T-helper 17 cell (primary cell): ENCODE measurements at places on chromosomes 6 and 20.

GRCh38 chr6:47221565-47221964, 88.1 kb downstream of the TNFRSF21 start:
- H3K36me3 ChIP-seq: no peaks in the 10 kb centered on the region
- H3K27me3 ChIP-seq: no peaks in the 10 kb centered on the region
- H3K4me3 ChIP-seq: no peak overlapping the region
- no peak for DNase-seq

DNA sequence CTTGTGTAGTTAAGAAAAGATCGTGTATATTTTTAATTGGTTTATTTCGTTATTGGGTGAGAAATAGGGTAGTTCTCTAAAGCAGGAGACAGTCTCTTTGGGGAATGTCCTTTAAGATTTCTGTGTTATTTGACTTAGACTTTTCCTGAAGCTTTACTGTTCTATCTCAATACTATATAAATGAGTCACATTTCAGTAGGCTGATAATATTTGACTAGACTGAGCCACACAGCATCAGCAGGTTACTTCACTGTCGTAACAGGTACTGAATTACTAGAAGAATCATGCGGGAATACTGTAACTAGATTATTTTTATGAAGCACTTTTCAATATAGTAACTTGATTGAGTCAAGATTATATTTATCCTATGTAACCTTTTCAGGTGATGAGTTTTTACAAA, 1.4 kb downstream of the SMAP1 start:
- H3K4me3 ChIP-seq: peak overlapping the region; percentile 96
- peaks cover 8% of the 10 kb centered on the region for H3K27me3 ChIP-seq
- H3K36me3 ChIP-seq: no peaks in the 10 kb centered on the region
- DNase-seq: no peak
- H3K27ac ChIP-seq: peak overlapping the region; percentile 95

DNA sequence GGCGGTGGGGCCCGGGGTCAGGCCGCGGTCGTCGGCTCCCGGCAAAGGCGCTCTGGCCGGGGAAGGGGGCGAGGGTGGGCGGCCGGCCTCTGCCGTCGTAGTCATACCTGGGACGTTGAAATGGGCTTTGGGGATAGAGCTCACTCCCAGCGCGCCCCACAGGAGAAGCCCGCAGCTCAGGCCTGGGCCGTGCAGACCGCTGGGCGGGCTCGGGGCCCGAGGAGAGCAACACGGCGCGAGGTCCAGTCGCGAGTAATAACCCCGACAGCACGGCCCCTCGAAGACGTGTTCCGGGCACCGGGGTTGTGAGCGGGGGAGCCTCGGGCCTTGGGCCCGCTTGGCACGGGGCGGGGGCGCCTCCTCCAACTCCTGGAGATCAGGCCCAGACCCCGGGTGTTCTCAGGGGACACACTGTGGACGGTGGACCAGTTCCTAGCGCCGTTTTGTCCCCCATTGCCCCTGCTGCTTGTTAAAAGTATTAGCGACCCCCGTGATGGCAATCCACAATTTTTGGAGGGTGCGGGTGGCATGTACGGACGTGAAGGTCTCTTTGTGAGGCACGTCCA, 10.9 kb downstream of the FOXC1 start:
- no peak overlapping the region for H3K4me3 ChIP-seq
- H3K4me1 ChIP-seq: peaks cover 14% of the 10 kb centered on the region
- peaks cover 54% of the 10 kb centered on the region for H3K27me3 ChIP-seq
- H3K36me3 ChIP-seq: peaks cover 11% of the 10 kb centered on the region

DNA sequence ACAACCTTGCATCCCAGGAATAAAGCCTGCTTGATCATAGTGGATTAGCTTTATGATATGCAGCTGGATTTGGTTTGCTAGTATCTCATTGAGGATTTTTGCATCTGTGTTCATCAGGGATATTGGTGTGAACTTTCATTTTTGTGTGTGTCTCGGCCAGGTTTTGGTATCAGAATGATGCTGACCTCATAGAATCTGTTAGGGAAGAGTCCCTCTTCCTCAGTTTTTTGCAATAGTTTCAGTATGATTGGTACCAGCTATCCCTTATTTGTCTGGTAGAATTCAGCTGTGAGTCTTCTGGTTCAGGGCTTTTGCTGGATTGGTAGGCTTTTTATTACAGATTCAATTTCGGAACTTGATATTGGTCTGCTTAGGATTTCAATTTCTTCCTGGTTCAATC, 132.5 kb downstream of the ZFAND3 start:
- no peaks in the 10 kb centered on the region for H3K36me3 ChIP-seq
- peaks cover 33% of the 10 kb centered on the region for H3K4me1 ChIP-seq
- DNase-seq: no peak
- H3K27me3 ChIP-seq: no peaks in the 10 kb centered on the region
- H3K27ac ChIP-seq: no peak overlapping the region

- no peak overlapping the region for H3K27ac ChIP-seq
- no peak overlapping the region for H3K4me3 ChIP-seq
- peaks cover 18% of the 10 kb centered on the region for H3K4me1 ChIP-seq
- DNase-seq: no peak
Measured at GRCh38 chr6:150018846-150019580, 6.3 kb downstream of the RAET1L start.

- H3K4me1 ChIP-seq: no peaks in the 10 kb centered on the region
- H3K36me3 ChIP-seq: no peaks in the 10 kb centered on the region
- no peak overlapping the region for H3K27ac ChIP-seq
- H3K4me3 ChIP-seq: no peak overlapping the region
- peaks cover 33% of the 10 kb centered on the region for H3K27me3 ChIP-seq
Measured at GRCh38 chr6:132719736-132720448, 6.0 kb upstream of the VNN1 start.

DNA sequence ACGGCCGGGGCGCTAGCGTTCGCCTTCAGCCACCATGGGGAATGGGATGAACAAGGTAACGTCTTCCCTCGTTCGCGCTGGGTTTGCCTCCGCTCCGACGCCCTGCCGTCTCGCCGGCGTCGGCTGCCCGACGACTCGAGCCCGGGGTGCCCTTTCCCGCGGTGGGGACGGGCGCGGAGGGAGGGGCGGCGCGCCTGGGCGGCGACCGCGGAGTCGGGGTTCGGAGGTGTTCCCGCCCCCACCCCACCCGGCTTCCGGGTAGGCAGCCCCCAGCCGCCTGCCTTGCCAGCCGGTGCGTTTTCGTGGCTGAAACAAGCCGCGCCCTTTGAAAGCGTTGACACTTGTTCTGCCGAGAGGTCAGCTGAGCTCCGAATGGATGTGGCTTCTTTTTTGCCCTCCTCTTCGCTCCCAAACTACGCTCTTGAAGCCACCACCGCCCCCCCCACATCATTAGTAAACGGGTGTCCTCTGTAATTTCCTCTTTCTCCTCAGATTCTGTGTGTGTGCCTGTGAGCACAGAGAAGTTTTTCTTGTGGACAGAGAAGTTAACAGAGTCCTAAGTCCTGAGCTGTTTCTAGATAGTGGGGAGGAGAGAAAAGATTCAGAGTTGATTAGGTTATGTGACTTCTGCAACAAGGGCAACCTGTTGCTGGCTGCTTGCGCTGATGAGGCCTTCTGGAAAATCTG, 362 bp downstream of the DUSP22 start:
- H3K27ac ChIP-seq: peak overlapping the region; percentile 68
- no peaks in the 10 kb centered on the region for H3K36me3 ChIP-seq
- no peaks in the 10 kb centered on the region for H3K27me3 ChIP-seq
- H3K4me3 ChIP-seq: peak overlapping the region; percentile 80

DNA sequence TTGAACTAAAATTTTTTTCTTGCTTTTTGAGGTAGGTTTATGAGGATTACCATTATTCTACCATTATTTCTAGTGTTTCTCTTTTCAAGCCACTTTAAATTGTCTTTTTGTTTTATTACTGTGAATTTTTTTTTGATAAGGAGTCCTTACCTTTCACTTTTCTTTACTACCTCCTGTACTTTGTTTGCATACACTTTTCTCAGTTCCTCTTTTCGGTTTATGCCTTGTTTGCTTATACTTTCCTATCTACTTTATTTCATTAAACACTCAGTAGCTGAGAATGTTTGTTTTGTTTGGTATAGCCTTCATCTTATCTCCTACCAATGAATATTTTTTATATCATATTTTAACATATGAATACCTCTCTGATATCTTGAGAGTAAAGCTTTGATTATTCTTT, 147.9 kb downstream of the TFAP2B start:
- no peaks in the 10 kb centered on the region for H3K36me3 ChIP-seq
- H3K4me1 ChIP-seq: no peaks in the 10 kb centered on the region
- no peak overlapping the region for H3K27ac ChIP-seq
- DNase-seq: no peak
- no peaks in the 10 kb centered on the region for H3K27me3 ChIP-seq

GRCh38 chr20:22698259-22698842, 114.0 kb upstream of the FOXA2 start:
- H3K4me1 ChIP-seq: no peaks in the 10 kb centered on the region
- no peak overlapping the region for H3K27ac ChIP-seq
- no peaks in the 10 kb centered on the region for H3K27me3 ChIP-seq
- H3K4me3 ChIP-seq: no peak overlapping the region
- H3K36me3 ChIP-seq: no peaks in the 10 kb centered on the region
- DNase-seq: no peak

GRCh38 chr6:90303039-90303438, 6.4 kb upstream of the BACH2 start:
- H3K27ac ChIP-seq: no peak overlapping the region
- DNase-seq: no peak
- H3K4me1 ChIP-seq: peaks cover 18% of the 10 kb centered on the region
- peaks cover 22% of the 10 kb centered on the region for H3K27me3 ChIP-seq
- H3K4me3 ChIP-seq: peak overlapping the region; percentile 7
- peaks cover 2% of the 10 kb centered on the region for H3K36me3 ChIP-seq

DNA sequence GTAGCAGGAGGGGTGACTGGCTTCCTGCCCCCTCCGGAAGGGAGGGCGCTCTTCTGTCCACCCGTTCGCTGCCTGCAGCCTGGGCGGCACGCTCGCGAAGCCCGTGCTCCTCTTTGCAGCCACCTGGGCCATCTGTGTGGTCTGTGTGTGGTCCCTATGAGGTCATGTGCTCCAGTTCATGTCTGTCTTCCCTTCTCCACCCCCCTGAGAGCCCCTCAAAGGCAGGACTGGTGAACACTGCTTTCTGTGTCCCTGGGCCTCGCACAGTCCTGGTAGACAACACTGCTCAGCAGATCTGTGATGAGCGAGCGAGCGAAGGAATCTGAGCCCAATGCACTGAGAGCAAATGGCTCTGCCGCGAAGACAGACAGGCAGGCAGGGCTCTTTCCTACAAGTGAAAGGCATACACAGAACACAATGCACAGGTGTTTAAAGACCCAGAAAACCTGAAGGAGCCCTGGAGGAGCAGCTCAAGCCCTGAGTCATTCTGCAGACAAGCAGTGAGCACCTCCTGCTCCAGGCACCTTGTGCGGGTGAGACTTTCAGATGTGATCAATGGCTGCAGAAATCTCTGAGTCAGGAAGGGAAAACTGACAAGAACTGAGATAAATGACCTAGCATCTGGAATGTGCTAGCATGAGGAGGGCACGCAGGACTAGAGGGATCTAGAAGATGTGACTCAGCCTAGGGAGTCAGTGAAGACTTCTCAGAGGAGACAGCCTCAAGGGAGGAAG, 27.1 kb downstream of the PPP1R3G start:
- no peak overlapping the region for H3K27ac ChIP-seq
- no peaks in the 10 kb centered on the region for H3K4me1 ChIP-seq
- DNase-seq: no peak
- H3K36me3 ChIP-seq: peaks cover 10% of the 10 kb centered on the region
- H3K27me3 ChIP-seq: no peaks in the 10 kb centered on the region

DNA sequence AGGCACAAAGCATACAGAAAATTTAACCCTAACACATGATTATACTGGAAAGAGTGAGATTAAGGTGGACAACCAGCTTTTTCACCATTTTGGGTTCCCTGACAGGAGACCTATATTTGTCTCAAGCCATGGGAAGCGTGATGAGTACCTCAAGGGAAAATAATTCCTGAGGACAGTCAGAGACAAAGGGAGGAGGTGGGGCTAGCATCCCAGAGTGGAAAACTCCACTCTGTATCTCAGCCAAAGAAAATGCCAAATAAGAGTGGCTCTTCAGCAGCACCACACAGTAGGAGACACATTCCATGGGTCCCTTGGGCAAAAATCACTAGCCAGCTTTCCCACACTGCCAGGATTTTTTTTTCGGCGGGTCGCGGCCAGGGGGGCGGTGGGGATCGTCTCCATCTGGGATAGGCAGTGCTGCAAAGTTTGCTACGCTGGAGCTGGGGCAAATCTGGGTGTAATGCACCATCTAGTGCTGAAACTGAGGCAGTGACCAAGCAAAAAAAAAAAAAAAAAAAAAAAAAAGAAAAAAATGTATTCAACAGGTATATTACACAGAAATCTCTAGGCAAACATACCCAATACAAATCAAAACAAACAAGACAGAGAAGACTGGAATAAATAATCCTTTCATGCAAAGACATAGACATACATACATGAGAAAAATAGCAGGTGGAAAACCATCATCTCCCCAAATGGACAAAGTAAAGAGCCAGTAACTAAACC, 77.3 kb upstream of the SLC35F1 start:
- H3K36me3 ChIP-seq: no peaks in the 10 kb centered on the region
- peaks cover 10% of the 10 kb centered on the region for H3K27me3 ChIP-seq
- H3K4me3 ChIP-seq: no peak overlapping the region
- no peak overlapping the region for H3K27ac ChIP-seq
- DNase-seq: no peak
- no peaks in the 10 kb centered on the region for H3K4me1 ChIP-seq

GRCh38 chr6:25418454-25419052, 139.4 kb downstream of the CARMIL1 start:
- no peaks in the 10 kb centered on the region for H3K4me1 ChIP-seq
- H3K27me3 ChIP-seq: no peaks in the 10 kb centered on the region
- H3K4me3 ChIP-seq: no peak overlapping the region
- no peak overlapping the region for H3K27ac ChIP-seq

- H3K27ac ChIP-seq: no peak overlapping the region
- H3K27me3 ChIP-seq: peaks cover 69% of the 10 kb centered on the region
- no peaks in the 10 kb centered on the region for H3K36me3 ChIP-seq
Measured at GRCh38 chr6:3610206-3610605, 141.3 kb downstream of the PXDC1 start.

DNA sequence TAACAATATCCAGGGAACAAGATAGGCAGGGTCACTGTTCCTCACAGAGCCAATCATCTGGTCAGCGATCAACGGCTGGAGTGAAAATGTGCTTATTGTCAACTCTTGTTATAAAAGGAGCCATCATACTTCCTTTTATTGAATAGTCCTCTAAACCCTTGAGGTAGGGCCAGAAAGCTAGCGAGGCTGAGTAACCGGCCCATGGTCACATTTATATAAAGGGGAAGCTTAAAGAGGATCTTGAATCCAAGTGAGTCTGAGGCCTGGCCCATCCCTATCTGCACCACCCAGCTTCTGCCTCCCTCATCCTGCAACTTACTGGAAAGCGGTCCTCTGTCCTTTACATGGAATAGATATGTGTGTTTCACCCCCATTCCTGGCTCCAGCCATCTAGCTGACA, 9.5 kb downstream of the PHACTR3 start:
- H3K27ac ChIP-seq: no peak overlapping the region
- H3K36me3 ChIP-seq: no peaks in the 10 kb centered on the region
- no peaks in the 10 kb centered on the region for H3K4me1 ChIP-seq
- peaks cover 69% of the 10 kb centered on the region for H3K27me3 ChIP-seq
